ENCODE measurements at places on chromosomes 5 and 9. TPM values are rescaled to one million over a fixed set of nuclear protein-coding genes. Genes with fewer than 3 reads are reported as not detected.

- no peaks in the 10 kb centered on the region for H3K4me1 ChIP-seq
- H3K27ac ChIP-seq: no peak overlapping the region
These were observed 23.4 kb downstream of the CPLX2 start for GRCh38 chr5:175894793-175895192.

GRCh38 chr9:111271481-111272080 lies 58.4 kb downstream of the OR2K2 start:
- H3K36me3 ChIP-seq: peaks cover under 1% of the 10 kb centered on the region
- no peak overlapping the region for H3K27ac ChIP-seq
- no peak for DNase-seq
- no peaks in the 10 kb centered on the region for H3K27me3 ChIP-seq
- no peak overlapping the region for H3K4me3 ChIP-seq

GRCh38 chr5:91225848-91226686 lies 157.1 kb downstream of the ARRDC3 start:
- peak; percentile 74 for DNase-seq
- H3K36me3 ChIP-seq: no peaks in the 10 kb centered on the region
- H3K4me1 ChIP-seq: no peaks in the 10 kb centered on the region
- H3K27me3 ChIP-seq: no peaks in the 10 kb centered on the region

GRCh38 chr9:124975131-124975530 lies 34.2 kb upstream of the GOLGA1 start:
- no peak overlapping the region for H3K27ac ChIP-seq
- H3K27me3 ChIP-seq: no peaks in the 10 kb centered on the region
- no peak overlapping the region for H3K4me3 ChIP-seq
- peak; percentile 37 for DNase-seq

DNA sequence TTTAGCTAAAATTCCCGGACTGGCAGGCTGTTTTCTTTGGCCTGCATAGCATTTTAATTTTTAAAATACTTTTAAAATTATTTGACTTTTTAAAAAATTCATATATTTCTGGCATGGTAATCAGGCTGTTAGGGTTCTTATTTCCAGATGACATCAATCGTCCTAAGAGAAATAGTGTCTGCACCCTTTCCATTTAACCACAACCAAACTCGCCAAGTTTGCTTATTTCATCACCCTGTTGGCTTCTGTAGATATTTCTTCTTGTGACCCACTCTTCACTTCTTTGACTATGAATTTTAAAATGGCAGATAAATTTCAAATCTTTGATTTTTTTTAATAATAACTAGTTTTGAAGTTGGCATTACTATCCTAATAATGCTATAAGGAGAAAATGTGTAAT lies 675.7 kb upstream of the FTMT start:
- no peak overlapping the region for H3K27ac ChIP-seq
- no peaks in the 10 kb centered on the region for H3K4me1 ChIP-seq
- H3K4me3 ChIP-seq: no peak overlapping the region

DNA sequence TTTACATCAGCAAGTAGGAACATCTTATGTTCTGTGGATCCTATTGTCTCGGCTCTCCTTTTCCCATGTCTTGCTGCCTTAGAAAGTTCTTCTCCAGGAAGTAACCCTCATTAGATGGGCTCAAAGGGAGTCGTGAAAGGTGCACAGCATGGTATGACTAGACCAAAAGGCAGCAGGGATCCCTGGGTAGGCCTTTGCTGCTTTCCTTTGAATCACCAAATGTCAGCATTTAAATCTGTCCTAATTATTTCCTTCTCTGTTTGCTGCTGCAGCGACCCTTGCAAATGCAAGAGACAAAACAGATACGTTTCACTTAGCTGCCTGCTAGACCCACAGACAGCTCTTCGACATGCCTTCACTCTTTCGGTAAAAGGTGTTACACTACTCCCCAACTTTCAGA lies 218.4 kb downstream of the ACTL7B start:
- DNase-seq: no peak
- H3K4me3 ChIP-seq: no peak overlapping the region
- no peaks in the 10 kb centered on the region for H3K4me1 ChIP-seq
- no peak overlapping the region for H3K27ac ChIP-seq
- H3K36me3 ChIP-seq: no peaks in the 10 kb centered on the region

DNA sequence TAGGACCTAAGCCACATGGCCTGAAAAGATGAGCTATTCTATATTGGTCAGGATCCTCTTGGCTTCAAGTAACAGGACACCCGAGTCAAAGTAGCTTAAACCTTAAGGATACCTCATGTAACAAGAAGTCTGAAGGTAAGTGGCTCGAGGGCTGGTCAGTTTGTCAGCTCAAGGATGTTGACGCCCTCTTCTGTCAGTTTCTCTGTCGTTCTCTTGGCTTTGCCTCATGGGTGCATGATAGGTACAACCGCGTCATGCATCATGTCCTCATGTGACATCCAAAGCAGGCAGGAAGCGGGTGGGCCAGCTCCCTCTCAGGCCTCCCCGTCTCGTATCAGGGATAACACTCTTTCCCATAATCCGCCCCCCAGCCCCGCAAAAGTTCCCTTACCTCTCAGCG lies 22.1 kb upstream of the TCERG1 start:
- no peaks in the 10 kb centered on the region for H3K36me3 ChIP-seq
- peak; percentile 61 for DNase-seq
- H3K27me3 ChIP-seq: no peaks in the 10 kb centered on the region
- no peak overlapping the region for H3K4me3 ChIP-seq
- no peak overlapping the region for H3K27ac ChIP-seq

- H3K4me3 ChIP-seq: no peak overlapping the region
- no peak for DNase-seq
- H3K27ac ChIP-seq: no peak overlapping the region
- H3K27me3 ChIP-seq: no peaks in the 10 kb centered on the region
- no peaks in the 10 kb centered on the region for H3K4me1 ChIP-seq
These were observed 13.8 kb upstream of the CLPTM1L start for GRCh38 chr5:1358726-1359025.

DNA sequence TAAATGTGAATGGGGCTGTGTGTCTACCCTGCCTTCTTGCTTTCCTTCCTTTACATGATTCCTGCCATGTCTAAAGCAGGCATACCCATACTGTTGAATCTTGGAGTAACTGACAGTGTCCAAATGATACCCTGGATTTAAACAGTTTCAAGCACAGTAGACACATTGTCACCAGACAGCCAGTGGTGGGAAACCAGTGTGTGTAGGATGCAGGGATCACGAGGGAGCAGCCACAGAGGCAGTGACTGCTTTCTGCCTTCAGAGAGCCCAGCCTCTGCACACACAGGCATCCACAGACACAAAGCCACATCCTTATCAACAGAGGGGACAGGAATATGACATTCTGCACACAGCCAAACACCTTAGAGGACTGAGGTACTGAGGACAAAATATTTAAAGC lies 184.2 kb upstream of the TBCA start:
- no peak for DNase-seq
- 0 out of 3 replicates have a peak overlapping the region, but pooled peaks have one; percentile 43 for H3K4me3 ChIP-seq
- no peak overlapping the region for H3K27ac ChIP-seq
- no peaks in the 10 kb centered on the region for H3K36me3 ChIP-seq
- peaks cover 41% of the 10 kb centered on the region for H3K27me3 ChIP-seq

- H3K36me3 ChIP-seq: peaks cover 24% of the 10 kb centered on the region
- peak within 1 kb of the TSS; percentile 29 for H3K27ac ChIP-seq
- no peaks in the 10 kb centered on the region for H3K27me3 ChIP-seq
- no peaks in the 10 kb centered on the region for H3K4me1 ChIP-seq
These were observed at the start of gene GTF3C4 for GRCh38 chr9:132670457-132671391. TSS of gene GTF3C4 (plus strand) at chr9:132670464. CDS start at chr9:132670599, 135 bp downstream.

DNA sequence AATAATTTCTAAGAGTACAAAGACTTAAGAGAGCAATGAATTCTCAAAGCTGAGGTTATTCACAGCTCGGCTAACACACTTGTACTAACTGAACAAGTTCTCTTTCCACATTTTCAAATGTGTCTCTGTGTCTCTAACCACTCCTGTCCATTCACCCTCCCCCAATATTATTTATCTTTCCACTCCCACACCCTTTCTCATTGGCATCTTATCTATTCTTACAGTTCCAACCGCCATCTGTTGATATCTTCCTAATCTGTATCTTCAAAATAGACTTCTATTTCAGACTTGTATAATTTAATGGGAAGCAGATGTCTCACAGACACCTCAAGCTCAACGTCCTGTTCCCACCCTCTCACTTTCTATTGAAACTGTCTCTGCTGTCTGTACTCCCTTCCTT lies 205.9 kb downstream of the ANXA1 start:
- H3K27me3 ChIP-seq: no peaks in the 10 kb centered on the region
- H3K36me3 ChIP-seq: no peaks in the 10 kb centered on the region
- DNase-seq: no peak
- H3K27ac ChIP-seq: no peak overlapping the region

- H3K27me3 ChIP-seq: no peaks in the 10 kb centered on the region
- H3K36me3 ChIP-seq: no peaks in the 10 kb centered on the region
- no peak overlapping the region for H3K4me3 ChIP-seq
- no peak overlapping the region for H3K27ac ChIP-seq
These were observed 318.7 kb downstream of the ASTN2 start for GRCh38 chr9:117096138-117096537.

DNA sequence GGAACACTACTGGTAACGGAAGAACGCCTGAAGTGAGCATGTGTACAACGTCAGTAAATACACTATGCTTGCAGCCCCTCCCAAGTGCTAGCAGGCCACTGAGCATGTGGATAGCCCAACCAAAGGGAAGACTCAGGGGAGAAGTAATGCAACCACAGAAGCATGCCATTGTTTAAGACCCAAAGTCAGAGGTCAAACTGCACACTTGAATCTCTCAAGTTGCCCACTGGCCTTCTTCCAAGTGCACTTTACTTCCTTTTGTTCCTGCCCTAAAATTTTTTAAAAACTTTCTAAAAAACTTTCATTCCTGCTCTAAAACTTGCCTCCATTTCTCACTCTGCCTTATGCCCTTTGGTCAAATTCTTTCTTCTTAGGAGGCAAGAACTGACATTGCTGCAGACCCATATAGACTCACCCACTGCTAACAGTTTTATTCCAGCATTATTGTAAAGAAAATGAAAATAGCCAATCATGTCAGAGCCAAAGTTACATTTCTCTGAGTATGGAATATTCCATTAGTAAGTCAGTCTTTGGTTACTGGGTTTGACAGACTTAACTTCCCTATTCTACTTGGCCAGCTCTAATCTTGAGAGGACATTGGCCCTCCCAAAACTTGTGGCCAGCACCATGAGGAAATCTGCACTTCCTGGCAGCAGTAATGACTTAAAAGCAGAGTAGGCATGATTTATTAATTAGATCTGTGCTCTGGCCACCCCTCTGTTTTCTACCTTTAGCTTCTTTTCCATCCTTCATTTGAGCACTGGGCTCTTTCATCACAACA lies 76.9 kb downstream of the TSSK1B start:
- no peak overlapping the region for H3K4me3 ChIP-seq
- H3K36me3 ChIP-seq: no peaks in the 10 kb centered on the region
- no peaks in the 10 kb centered on the region for H3K4me1 ChIP-seq

DNA sequence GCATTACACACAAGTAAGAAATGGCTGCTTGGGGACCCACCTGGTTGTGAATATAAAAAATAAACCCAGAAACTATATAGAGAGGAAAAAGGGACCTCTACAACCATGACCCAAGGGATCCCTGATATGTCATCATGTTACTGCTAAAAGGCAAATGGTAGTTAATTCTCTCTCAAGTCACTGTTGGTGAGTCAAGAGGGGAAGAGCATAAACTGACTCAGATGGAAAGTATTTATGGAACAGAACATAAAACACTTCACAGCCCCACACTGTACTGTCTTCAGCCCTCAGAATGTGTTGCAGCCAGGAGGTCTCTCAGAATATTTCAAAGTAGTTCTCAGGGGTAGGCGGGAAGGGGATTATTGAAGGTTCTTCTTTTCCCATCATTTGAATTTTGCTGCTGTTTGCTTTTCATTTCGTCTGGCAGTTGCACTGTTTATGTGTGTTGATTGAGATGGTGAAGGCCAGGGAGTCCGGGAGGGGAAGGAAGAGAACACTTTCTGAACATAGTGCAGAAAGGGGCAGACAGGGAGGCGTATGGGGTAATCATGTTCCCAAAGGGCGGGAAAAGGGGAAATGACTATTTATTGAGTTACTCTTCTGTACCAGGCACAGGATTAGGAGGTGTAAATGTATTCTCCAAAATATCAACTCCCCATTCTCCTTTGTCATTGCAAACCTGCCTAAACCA lies 85.5 kb downstream of the TEK start:
- H3K36me3 ChIP-seq: no peaks in the 10 kb centered on the region
- DNase-seq: no peak
- H3K27me3 ChIP-seq: no peaks in the 10 kb centered on the region
- no peaks in the 10 kb centered on the region for H3K4me1 ChIP-seq

- no peak overlapping the region for H3K27ac ChIP-seq
- DNase-seq: no peak
- no peaks in the 10 kb centered on the region for H3K4me1 ChIP-seq
- H3K36me3 ChIP-seq: no peaks in the 10 kb centered on the region
- no peak overlapping the region for H3K4me3 ChIP-seq
These were observed 247.1 kb downstream of the NFIB start for GRCh38 chr9:14066831-14067230.

GRCh38 chr9:118129541-118129940 lies 425.3 kb downstream of the TLR4 start:
- H3K36me3 ChIP-seq: no peaks in the 10 kb centered on the region
- DNase-seq: no peak
- no peak overlapping the region for H3K4me3 ChIP-seq

DNA sequence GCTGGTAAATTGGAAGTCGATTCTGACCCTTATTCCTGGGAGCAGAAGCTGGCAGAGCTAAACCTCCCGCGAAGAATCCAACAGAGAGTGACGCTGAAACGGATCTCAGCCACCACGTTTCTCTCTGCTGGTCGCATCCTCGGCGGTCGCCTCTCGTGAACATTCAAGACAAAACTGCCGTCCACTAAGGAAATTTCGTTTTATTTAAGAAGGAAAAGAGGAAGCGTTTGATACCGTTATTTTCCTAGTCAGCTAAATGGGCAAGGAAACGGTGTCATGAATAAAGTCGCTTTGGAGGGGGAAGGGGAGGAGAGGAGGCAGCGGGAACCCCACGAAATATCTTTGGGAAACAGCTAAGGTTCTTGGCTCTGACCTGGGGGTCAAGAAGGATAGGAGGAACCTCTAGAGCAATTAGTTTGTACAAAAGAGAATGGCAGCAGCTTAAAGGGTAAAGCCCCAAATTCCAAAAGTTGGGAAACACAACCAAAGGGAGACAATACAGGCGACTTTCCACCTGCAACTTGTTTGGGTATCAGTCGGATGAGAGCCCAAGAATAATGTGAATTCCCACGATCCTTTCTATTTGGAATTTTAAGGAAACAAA lies 1.9 kb downstream of the FOXB2 start:
- DNase-seq: no peak
- H3K27ac ChIP-seq: no peak overlapping the region
- H3K36me3 ChIP-seq: no peaks in the 10 kb centered on the region
- H3K4me1 ChIP-seq: peaks cover 14% of the 10 kb centered on the region
- peaks cover 62% of the 10 kb centered on the region for H3K27me3 ChIP-seq

GRCh38 chr9:72894342-72894741 lies 58.5 kb downstream of the ALDH1A1 start:
- no peak overlapping the region for H3K27ac ChIP-seq
- no peak overlapping the region for H3K4me3 ChIP-seq
- H3K27me3 ChIP-seq: no peaks in the 10 kb centered on the region
- DNase-seq: no peak
- no peaks in the 10 kb centered on the region for H3K36me3 ChIP-seq

CLIC3 gene
- 0.29 TPM for total RNA-seq

ADAM19 gene
- total RNA-seq: 9.5 TPM

SCGB3A2 gene
- total RNA-seq: 62.5 TPM

GIN1 gene
- 6.6 TPM for total RNA-seq

MAML1 gene
- 51.1 TPM for total RNA-seq

PCDHGA11 gene
- 2.7 TPM for total RNA-seq

DPYSL3 gene
- total RNA-seq: 510 TPM

LCP2 gene
- total RNA-seq: not detected

POU5F2 gene
- total RNA-seq: 0.22 TPM

PRRT1B gene
- total RNA-seq: 1.0 TPM

EIF4E1B gene
- total RNA-seq: 1.3 TPM

ATP10B gene
- 0.11 TPM for total RNA-seq

C9orf153 gene
- not detected for total RNA-seq

PDE6A gene
- total RNA-seq: not detected
